ENCODE measurements at places on chromosomes 11 and 22.

DNA sequence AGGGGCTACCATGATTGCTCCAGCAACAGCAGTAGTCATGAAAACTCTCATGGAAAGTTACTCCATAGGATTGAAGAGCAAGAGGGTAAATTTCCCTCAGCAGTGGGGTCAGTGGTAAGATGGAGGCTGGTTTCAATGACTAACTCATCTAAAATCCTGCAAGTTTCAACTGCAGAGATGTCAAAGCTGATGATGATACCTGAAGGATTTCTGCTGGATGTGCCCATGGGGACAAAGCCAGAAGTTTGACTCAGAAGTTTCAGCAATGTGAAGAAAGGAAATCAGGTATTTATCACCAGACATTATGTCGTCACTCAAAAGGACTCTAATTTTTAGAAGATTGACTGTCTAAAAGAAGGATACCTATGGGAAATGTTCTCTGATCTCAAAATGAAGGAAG is 29.1 kb downstream of the RAB38 start:
- DNase-seq, result no peak

GRCh38 chr11:12483604-12484003 is 106.2 kb downstream of the PARVA start:
- DNase-seq, result no peak

DNA sequence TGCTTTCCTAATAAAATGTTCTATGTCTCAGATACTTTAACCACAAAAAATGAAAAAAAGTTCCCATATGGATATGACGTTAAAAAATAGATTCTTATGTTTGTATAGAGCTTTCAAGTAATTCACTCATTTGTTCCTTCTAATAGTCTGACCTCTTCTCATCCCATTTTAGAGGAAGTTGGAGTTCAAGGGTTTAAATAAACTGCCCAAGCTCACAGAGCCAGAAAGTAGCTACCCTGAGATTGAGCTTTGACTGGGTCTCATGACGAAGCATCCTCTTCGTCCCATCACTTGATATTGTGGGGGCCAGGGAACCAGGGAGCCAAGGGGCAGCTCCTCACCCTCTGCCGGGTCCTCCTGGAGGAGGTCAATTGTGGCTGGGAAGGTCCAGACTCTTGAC is 116.3 kb downstream of the CCDC81 start:
- no peak for DNase-seq

DNA sequence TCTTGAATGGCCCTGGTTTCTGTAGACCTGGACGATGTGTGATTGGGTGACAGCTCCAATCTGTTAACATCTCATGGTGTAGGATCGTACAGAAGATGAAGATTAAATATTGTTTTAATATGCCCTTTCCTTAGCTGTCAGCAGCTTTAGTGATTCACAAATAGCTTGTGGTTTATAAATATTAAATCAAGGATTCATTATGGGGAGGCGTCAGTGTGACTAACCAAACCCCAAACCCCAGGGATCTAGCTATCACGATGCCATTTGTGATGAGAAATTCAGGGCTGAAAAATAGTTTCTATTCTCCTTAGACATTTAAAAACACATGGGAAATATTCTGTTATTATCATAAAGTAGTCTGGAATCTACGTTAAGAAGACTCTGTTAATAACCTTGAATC is 73.4 kb downstream of the NCAM1 start:
- DNase-seq, result no peak

GRCh38 chr11:35791088-35791958 is 128.7 kb downstream of the TRIM44 start:
- no peak for DNase-seq

GRCh38 chr11:17636721-17637120 is 82.7 kb upstream of the MYOD1 start:
- DNase-seq, result no peak

- DNase-seq, result no peak
Observed at GRCh38 chr11:126355926-126356897, 726 bp downstream of the ST3GAL4 start.

GRCh38 chr11:123576501-123576900 is 77.9 kb downstream of the SCN3B start:
- DNase-seq, result no peak

DNA sequence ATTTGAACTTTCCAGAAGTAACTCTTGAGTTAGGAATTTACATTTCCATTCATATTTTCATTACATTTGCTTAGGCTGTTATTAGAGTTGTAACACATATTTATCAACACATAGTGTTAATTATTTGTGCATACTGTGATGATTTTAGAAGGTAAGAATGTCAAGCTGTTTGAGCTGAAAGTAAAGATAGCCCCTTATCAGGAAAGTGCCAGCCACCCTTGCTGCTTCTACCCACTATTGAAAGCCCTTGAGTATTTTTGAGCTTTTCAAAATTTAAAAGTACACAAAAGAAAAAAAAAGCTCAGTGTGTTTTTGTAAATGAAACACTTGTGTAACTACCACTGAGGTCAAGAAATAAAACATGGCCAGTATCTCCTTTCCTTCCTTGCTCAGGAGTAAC is 8.0 kb downstream of the APLP2 start:
- DNase-seq, result no peak

DNA sequence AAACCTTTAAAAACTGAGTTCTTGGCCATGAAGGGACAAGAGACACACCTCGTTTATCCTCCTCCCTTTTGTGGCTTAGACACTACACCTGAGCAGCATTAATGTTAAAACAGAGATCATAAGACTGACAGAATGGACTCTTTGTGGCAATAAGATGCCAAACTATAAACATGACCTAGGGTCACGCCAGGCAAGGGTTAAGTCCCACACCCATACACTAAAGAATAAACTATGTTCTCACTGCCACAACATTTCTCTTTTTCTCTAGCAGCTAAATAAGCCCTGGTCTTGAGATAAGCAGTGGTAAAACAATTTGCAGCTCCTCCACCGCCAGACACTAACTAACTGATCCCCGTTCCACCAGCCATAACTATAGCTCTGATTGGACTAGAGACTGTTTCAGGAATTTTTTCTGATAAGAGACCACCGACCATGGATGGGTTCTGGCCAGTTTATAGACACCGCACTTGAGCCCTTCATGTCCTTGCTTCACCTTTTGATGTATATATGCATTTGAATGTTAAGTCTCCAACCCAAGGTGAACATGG is 4.9 kb upstream of the SLCO2B1 start:
- DNase-seq, result no peak

- DNase-seq, result no peak
Observed at GRCh38 chr11:32374261-32374711, 61.1 kb downstream of the WT1 start.

DNA sequence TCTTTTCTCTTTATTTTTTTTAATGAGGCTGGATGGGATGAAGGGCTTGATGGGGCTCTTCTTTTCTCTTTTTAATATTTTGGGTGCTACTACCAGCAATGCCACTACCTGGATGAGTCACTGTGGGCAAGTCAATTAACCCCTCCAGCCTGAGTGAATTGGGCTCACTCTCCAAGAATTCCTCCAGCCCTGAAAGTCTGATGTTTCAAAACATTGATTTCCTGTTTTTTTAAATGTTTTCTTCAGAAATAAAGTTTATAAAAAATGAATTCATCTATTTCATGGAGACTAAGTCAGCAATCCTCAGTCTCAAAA is 812 bp upstream of the OR5A2 start:
- DNase-seq, result no peak

GRCh38 chr11:65489035-65489705 is 9.7 kb upstream of the MALAT1 start:
- no peak for DNase-seq

DNA sequence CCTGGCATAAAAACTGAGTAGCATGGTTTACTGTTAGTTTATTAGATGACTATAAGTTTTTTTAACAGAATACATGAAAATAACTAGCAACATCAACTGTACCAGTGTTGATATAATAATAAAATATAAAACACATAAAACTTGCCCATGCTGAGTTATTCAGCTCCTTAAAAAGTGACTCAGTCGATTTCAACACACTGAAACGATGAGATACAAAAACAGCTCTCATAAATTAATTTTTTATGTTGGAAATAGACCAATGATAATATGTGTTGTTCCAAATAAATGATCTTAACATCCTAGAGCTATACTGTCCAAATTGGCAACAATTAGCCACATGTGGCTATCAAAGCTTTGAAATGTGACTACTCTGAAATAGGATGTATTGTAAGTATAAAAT is 15.9 kb downstream of the PDGFD start:
- DNase-seq, result no peak

GRCh38 chr22:39238966-39239505 is 5.7 kb downstream of the PDGFB start:
- DNase-seq, result no peak

DNA sequence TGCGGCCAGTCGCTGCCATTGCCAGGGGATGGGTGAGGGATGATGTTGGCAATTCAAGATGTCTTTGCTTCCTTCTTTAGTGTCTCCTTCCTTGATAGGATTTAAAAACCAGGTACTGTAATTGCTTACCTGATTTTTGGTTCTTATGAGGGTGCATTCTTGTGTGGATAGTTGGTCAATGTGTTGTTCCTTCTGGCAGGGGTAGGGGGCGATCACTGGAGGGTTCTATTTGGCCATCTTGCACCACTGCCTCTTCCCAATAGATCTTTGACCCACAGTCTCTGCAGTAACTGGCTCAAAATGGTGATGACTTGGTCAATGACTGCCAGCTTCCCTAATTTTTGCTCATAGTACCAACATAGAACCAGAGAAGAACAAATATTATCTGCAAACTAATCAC is 680.1 kb downstream of the DLG2 start:
- no peak for DNase-seq

DNA sequence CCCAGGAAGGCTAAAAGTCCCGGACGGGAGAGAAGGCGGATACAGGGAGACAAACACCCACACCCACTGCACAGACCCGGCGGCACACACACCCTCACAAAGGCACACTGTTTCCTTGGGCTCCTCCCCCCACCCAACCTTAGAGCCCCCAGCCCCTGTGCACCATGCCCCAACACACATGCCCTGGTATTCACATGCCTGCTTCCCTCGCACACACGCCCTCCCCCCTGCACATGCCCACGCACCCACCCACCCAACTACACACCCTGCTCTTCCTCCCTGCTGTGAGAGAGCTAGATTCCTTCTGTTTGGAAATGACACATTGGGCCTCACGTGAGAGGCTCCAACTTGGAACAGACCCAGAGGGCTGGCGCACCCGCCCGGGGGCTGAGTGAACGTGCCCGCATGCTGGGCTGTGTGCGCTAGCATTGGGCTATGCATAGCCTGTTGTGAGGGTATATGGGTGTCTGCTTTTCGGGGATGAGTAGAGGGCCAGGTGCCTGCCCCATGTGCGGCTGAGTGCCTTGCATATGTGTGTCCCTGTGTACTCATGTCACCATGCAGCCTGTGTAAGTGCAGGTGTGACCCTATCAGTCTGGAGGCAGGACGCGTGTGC is 518 bp upstream of the CHRM1 start:
- no peak for DNase-seq

GRCh38 chr11:65862191-65862735 is 2.0 kb downstream of the MUS81 start:
- DNase-seq, result no peak

DNA sequence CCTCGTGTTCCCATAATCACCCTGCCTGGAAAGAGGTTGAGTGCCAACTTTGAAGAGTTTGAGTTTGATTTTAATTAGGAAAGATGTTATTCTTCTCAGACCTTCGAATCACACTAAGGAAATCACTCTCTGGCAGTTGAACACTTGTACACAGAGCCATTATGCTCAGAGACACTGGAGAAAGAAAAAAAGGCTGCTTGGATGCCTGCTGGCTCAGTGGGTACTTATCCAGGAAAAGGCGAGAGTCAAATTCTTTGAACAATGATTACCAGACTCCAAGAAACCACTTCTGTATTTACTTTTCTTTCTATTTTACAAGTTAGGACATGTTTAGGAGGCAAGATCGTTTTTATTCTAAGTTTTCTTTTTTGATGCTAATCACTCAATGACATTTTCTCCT is 438.5 kb upstream of the FAT3 start:
- no peak for DNase-seq

DNA sequence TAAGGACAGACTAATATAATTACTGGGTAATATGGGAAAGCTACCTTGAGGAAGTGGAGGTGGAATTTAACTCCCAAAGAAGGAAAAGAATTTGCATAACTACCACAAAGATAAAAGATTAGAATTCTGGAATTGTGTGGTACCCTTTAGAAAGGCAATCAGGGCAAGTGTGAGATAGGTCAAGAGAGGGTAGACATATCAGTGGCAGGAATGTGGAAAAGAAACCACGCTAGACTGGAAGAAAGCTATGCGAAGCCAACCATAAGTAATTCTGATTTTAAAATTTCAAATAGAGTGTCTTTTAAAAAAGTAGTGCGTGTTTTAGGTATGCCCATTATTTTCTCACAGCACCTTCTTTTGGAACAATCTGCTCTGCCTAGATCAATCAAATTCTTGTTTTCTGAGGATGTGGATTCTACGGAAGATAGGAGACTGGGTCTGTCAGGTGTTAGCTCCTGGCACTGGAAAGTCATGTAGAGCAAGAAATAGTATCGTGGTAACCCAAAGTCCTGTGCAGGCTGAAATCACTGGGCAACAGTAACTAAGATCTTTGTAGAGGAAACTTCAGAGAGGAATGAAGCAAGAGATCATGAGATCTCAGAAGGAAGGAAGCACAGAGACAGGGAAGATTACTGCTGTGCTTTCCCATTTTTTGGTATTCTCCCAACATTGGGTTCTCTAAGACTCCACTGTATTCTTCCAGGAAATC is 111.3 kb upstream of the MTMR2 start:
- no peak for DNase-seq

DNA sequence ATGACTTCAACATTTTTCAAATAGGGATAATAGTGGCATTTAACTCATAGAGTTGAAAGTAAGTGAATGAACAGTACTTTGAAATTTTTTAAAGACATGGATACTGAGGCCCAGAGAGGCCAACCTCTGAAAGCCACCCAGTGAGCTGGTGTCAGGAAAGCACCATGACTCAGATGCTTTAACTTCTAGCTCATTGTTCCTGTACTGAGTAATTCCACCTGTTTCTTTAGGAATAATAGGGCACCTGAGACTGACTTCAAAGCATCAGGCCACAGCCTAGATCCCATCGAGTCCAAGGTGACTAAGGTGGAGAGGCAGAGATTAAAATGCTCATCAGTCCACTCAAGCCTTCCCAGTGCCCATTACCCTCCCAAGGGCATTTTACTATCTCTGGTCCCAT is 491.8 kb upstream of the TENM4 start:
- no peak for DNase-seq

All from stimulated activated CD8-positive, alpha-beta memory T cell treated with anti-CD3 and anti-CD28 coated beads, Interleukin-4, amount 100 ng/mL, for 1 hour (primary cell).